ENCODE measurements at places on chromosomes 4 and X. TPM values are rescaled to one million over a fixed set of nuclear protein-coding genes. Genes with fewer than 3 reads are reported as not detected.

INTU gene
- polyA plus RNA-seq: 1.5 TPM

RHOXF1 gene
- polyA plus RNA-seq: not detected

ASB12 gene
- not detected for polyA plus RNA-seq

TIGD4 gene
- polyA plus RNA-seq: 0.30 TPM

NPY2R gene
- 0.07 TPM for polyA plus RNA-seq

LUZP4 gene
- not detected for polyA plus RNA-seq

PDE6B gene
- 0.03 TPM for polyA plus RNA-seq

CT45A1 gene
- not detected for polyA plus RNA-seq

TCP11X2 gene
- polyA plus RNA-seq: not detected

DNA sequence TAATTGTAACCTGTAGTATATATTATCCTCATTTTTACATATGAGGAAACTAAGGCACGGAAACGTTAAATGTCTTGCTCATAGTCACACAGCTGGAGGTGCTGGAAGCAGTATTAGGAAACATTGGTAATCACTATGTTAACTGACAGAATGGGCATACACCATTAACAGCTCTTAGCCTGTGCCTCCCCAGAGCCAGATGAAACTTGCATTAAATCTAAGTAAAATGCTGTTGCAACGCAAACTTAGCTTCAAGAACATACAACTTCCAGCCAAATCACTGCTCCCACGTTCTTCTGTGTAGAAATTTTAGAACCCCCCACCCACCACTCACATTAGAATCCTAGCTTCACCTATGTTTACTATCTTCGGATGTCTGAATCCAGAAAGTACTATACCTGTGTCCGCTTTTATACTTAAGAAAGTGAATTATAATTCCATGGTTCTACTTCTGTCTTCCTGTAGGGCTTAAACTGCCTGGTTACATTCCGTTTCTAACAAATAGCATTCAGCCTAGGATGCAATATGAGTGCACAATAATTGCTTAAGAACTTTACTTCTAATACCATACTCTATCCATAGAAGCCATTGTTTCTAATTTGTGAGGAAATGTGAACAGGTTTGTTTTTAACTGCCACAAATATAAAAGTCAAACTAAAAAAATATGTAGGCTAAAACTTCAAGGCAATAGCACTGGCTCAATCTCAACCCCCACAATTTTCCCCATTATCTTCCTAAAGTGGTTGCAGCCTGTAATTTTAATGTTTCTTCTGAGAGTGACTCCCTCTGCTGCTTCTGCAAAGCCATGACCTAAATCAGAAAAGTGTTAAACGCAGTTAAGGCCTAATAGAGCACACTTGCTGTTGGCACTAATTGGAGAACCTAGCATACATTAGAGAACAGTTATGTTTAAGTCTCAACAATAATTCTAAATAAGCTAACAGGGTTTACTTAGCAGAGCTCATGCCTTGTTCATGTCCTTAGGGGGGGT lies 4.4 kb downstream of the UNC5C start:
- DNase-seq: no peak

DNA sequence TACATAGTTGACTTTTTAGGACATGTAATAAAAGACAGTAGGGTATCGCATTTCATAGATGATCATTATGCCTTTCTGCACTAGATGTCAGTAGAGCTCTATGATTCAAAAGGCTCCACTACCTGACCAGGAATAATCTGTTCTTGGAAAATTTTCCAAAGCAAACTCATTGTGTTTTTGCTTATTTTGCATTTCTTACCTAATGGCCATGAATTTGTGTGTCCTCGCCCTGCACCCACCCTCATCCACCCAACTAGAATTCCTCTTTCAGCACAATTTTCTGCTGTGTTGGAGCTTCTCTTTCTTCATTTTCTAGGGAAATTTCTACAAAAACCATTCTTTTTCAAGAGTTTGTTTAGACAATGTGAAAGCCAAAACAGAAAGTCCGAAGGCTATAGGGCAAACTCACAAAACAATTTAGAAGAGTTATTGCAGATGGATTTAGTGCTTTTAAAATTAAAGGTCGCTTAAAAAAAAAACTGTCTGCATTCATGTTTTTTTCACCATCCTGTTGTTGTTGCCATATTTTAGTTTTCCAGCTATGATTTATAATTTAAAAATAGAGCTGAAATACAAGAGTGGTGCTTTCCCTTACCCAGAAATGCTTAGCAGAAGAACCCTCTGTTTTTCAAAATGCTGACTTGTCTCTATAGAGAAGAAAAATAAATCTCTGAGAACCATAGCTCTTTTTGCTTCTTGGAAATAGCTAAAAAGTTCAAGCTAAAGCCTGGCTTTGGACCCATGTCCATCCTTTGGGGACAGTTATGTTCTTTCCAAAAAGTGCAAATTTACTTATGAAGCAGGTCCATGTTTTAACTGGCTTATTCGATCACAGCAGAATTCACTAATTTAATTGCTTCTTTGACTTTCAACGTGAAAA lies 183.7 kb downstream of the SPATA18 start:
- DNase-seq: peak; percentile 28

- peak; percentile 43 for DNase-seq
These were observed 32.6 kb downstream of the DCK start for GRCh38 chr4:71026086-71026485.

DNA sequence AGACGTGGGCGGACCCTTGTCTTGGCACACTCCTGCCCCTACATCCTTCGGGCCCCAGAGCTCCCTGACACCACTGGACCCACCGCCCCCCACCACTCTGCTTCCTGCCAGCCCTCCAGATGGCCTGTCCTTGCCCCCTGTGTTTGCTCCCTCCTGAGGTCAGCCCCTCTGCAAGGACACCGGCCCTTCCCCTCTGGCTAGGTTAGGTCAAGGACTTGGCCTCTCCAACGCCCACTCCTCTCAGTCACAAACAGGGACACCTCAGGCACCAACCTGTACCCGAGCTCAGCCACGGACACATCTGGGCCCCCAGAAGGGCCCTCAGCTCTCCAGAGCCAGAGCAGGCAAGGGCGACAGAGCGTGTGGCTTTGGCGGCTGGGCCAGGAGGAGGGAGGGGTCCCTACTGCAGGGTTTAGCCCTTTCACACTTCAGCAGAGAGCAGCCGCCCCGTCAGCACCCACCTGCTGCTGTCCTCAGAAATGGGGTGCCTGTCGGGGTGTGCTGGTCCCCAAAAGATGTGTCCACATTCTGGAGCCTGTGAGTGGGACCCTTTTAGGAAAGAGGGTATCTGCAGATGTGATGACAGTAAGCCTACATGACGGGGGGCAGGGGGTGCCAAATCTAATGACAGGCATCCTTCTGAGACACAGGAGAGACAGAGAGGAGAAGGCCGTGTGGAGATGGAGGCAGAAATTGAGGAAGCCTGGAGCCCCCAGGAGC lies 23.5 kb upstream of the DUSP9 start:
- DNase-seq: no peak

DNA sequence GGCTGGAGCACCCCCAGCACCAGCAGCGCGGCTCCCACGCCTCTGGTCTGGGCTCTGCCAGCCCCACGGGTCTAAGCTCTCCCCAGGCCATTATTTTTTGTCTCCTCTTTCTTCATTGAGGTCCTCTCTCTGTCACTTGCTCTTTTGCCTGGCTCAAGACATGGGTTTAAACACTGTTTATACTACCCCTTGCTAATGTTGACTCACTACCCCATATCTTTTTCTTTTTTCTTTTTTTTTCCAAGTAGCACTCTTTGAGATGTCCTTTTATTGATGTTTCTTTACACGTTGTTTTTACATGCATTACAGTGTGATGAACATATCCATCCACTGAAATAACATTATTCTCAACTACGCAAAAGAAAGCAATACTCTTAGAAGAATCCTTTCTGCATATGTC lies 1.7 kb upstream of the ERVMER34-1 start:
- no peak for DNase-seq

DNA sequence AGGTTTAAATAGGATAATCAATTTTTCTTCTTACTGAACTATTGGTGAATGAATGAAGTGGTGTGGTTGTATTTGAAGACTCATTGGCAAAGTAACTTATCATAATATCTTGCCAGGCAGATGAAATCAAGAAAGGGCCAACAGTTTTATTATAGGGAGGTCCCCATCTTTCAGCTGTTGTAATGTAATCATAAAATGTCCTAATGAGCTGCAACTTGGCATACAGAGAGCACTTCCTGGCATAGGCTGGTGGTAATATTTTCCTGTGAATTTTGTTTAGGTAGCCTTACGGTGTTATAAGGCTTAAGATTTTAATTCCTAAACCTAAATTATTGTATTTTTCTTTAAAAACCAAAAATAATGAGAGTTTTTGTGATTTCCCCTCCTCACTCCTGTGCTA lies 17.5 kb downstream of the FHIP1A start:
- DNase-seq: no peak

- DNase-seq: no peak
These were observed 93.5 kb upstream of the TRIM2 start for GRCh38 chr4:153110739-153111138.

GRCh38 chr4:2871466-2871865 lies 27.8 kb downstream of the ADD1 start:
- DNase-seq: no peak

DNA sequence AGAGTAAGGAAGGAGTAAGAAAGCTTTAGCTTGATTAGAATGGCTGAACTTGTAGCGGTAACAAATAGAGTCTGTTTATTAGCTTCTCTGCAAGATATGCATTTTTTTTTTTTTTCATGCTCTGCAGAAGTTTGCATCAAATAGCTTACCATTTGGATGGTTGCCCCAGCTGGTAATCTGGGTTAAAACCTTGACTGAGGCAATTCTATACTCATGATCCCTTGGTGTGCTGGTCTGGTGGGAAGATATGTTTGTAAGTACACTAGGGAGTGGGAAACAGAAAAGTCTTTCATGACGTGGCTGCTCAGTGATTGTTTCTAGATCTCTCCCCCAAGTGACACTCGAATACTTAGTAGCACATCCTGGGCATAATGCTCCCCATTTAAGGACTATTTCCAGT lies 32.1 kb downstream of the SEPTIN11 start:
- no peak for DNase-seq

- DNase-seq: no peak
These were observed 1415.8 kb upstream of the TENM3 start for GRCh38 chr4:180827232-180828009.

- no peak for DNase-seq
These were observed 18.8 kb upstream of the TBC1D8B start for GRCh38 chrX:106783716-106784115.

GRCh38 chr4:157222771-157223160 lies 2.2 kb downstream of the GRIA2 start:
- DNase-seq: no peak

- no peak for DNase-seq
These were observed 387.3 kb upstream of the ADGRL3 start for GRCh38 chr4:60812811-60813210.

GRCh38 chr4:25013756-25014661 lies 16.7 kb downstream of the LGI2 start:
- DNase-seq: no peak

GRCh38 chrX:37993176-37993575 lies 13.2 kb upstream of the SYTL5 start:
- no peak for DNase-seq

DNA sequence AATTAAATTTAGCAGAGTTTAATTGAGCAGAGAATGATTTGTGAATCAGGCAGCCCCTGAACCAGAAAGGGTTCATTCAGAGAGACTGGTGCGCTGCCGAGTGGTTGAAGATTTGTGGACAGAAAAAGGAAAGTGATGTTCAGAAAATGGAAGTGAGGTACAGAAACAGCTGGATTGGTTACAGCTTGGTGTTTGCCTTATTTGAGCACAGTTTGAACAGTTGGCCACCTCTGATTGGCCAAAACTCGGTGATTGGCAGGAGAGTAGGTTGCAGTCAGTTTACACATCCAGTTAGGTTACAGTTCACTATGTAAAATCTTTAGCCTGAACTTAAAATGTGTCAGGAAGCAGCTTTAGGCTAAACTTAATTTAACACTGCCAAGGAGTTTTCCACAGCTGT lies 14.9 kb downstream of the MID1IP1 start:
- no peak for DNase-seq

- no peak for DNase-seq
These were observed 101.0 kb downstream of the OPHN1 start for GRCh38 chrX:68332201-68332731.

GRCh38 chr4:33086331-33086925 lies 2366.3 kb downstream of the PCDH7 start:
- DNase-seq: no peak

- no peak for DNase-seq
These were observed 93.7 kb upstream of the AP1S2 start for GRCh38 chrX:15948318-15948660.

DNA sequence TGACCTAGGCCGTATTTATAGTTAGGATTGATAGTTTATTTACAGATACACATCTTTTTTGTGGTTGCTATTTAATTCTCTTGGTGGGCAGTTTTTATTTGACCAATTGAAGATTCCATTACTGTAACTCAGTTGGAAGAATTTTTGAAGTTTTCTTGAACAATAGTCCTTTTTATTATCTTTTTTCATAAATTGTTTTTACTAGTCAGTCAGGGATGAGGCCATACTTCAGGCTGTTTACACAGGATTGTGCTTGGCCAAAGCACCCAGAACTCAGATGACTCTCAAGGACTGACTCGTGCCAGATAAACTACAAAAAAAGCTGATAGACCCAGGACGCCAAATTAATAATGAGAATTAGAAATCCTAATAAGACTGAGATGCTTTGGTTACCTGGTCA lies 7.0 kb downstream of the HERC3 start:
- DNase-seq: no peak

GRCh38 chrX:31314921-31315320 lies 243.1 kb upstream of the FTHL17 start:
- no peak for DNase-seq

- peak; percentile 5 for DNase-seq
These were observed 25.3 kb downstream of the BTC start for GRCh38 chr4:74768857-74769525.

GRCh38 chrX:134599184-134599914 lies 58.9 kb downstream of the PLAC1 start:
- no peak for DNase-seq

DNA sequence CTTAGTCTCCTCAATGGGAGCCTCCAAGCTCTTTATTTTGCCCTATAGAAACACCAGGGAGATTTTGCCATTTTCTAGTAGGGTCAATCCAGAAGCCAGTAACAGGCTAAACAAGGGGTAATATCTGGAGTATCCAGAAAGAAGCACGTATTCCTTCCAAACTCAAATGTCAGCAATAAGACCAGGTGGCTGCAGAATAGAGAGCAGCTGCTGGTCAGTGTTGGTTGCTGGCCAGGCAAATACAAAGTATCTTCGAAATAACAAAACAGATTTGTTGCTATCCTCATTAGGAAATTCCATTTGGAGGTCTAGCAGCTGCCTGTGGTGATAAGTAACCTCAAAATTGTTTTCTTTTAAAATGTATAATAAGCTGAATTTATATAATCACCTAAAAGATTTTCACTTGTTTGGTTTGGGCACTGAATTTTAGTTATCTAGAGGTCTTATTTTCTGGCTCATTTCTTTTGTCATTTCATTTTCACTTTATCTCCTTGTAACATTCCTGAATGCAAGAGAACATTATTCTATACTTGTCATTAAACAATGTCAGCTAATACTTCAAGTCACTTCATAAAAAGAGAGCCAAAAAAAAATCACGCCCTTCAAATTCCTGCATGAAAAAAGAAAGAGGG lies 320.6 kb downstream of the DTHD1 start:
- DNase-seq: no peak

All from A549 (cell line).